IMR-90 (cell line): ENCODE measurements at places on chromosomes 1 and 21. TPM values are rescaled to one million over a fixed set of nuclear protein-coding genes. Genes with fewer than 3 reads are reported as not detected.

GRCh38 chr1:164569241-164569640, 10.3 kb downstream of the PBX1 start:
- DNase-seq, result no peak

DNA sequence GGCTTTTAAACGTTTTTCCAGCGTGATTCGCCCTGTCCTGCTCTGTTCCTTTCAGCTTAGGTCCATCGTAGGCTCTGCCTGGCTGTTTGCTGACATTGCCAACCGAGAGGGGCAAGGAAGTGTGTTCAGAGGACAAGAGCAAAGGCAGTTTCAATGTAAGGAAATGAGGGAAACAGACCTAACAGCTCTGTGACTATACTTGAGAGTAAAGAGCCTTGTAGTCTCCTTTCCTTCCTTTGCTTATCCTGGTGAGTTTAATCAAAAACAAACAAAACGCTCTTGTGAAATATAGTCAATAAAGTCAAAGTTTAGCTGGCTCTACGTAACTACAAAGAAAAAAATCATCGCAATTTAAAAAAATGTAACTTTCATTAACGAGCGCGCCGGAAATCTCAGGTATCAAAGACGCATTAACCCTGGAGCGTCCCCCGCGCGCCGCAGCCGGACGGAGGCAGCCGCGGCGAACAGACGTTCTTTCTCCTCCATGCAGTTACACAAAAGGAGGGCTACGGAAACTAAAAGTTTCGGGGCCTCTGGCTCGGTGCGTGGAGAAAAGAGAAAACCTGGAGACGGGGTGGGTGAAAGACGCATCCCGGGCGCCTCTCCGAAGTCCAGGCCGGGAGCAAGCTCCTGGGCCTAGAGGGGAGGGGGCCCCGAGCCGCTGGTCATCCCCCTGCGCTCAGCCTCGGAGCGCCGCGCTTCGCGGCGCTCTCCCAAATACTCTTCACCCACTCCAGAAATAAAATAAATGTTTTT, 617 bp upstream of the ADGRL2 start:
- DNase-seq, result peak; percentile 66

DNA sequence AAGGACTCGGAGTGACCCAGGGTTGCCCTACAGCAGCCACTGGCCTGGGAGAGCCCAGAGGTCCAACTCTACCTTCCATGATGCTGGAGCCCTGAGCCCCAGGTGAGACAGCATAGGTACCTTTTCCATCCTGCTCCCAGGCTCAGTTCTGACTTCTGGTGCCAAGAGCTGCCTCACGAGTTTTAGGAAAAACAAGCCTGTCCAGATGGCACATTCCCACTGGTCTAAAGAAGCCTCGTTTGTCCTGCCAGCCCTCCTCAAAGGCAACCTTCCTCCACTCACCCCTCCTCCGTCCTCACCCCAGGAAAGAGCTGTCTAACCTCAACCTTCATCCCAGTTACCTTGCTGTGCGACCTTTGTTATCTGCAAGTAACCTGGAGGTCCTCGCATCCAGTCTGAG, 53.5 kb upstream of the PRELP start:
- no peak for DNase-seq

GRCh38 chr1:205228093-205228521, 361 bp downstream of the TMCC2 start:
- DNase-seq, result no peak

Gene SPRR4
- polyA plus RNA-seq, result not detected in 2 replicates

- DNase-seq, result no peak
These were observed 5.2 kb upstream of the FNDC10 start for GRCh38 chr1:1605034-1605591.

Gene CACNA1S
- polyA plus RNA-seq, result not detected in 2 replicates

- DNase-seq, result peak; percentile 7
These were observed 365.6 kb upstream of the ADGRL2 start for GRCh38 chr1:81435175-81435574.

Gene FAM110D
- polyA plus RNA-seq, result not detected in 2 replicates

GRCh38 chr21:36889401-36889800, 77.1 kb downstream of the HLCS start:
- DNase-seq, result no peak

- DNase-seq, result no peak
These were observed 2.0 kb downstream of the SDF4 start for GRCh38 chr1:1229770-1230169.

- no peak for DNase-seq
These were observed 125.1 kb downstream of the NFIA start for GRCh38 chr1:61207416-61207815.

Gene PADI2
- not detected in 2 replicates for polyA plus RNA-seq

DNA sequence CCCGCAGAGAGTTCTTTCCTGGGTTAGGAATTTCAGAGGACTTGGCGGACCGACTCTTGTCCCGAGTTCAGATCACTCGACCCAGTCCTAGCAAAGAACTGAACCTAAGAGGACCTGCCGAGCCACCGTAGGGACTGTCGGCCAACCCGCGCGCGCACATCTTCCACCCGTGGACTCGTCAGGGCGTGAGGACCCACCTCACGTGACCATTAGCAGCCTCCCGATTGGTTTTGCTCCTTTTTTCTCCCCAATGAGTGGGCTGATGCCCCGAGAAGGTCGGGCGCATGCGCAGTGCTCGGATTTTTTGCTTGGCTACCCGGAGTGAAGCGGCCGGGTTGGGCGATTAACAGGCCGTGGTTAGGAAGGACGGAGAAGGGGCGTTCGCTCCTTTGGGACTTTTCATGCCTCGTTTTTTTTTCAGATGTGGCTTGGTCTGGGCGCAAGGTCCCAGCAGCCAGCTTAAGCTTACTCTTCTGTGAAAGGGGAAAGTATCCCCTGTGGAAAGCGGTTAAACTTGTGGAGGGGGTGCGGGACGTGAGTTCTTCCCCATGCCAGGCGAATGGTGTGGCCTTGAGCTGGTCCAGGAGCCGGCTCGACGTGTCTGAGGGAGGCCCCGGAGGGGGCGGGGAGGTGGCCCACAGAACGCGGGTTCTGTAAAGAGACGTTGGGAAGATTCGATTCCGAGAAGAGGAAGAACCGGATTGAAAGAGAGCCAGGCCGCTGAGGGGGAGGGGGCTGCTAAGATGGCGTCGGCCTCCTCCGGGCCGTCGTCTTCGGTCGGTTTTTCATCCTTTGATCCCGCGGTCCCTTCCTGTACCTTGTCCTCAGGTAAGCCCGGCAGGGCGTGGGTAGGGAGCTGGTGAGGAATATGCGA, at the start of gene PIP5K1A:
PIP5K1A (plus strand) TSS at position 299 of the 874 bp plus-strand sequence; CDS start at position 744, 445 bp downstream.
- DNase-seq, result peak; percentile 97

- peak; percentile 97 for DNase-seq
These were observed 37.2 kb downstream of the ALG14 start for GRCh38 chr1:95035536-95035935.

Gene CELA3B
- not detected in 2 replicates for polyA plus RNA-seq

GRCh38 chr1:111729946-111730681, 9.1 kb downstream of the INKA2 start:
- no peak for DNase-seq

DNA sequence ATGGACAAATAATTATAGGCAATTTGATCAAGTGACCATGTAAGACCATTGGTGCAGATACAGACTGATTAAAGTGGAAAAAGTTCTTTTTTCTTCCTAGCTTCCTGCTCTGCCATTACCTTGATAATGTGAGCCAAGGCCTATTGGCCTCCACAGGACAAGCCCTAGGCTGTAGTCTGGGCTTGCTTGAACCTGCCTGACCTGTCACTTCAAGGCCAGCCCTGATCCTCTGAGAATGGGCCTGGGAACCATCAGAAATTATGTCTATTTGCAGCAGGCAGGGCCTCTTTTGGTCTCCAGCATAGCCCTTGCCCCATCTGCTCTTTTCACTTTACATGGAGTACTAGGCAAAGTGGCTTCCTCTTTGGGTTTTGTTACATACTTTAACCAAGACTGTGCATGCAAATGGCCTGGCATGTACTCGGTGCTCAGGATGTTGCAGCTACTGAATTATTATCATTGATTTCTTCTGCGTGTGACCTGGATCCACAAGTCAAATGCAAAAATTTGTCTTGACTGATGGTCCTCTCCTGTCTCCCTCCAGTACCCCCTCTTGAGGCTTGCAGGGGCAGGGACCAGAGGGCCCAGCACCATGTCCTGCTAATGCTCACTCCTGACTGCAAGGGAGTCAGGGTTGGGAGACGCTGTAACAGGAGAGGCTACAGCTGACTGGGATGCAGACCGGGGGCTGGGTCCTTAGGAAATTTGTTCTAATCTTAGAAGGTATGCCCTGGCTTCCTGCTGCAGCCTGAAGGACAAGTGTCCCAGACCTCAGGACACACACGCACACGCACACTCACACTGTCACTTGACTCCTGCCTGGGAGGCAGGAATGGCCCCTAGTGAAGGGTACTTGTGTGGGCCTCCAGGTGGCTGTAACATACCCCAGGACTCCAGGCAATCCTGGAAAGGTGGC, 39.4 kb downstream of the RCSD1 start:
- DNase-seq, result no peak

Gene SLC30A10
- polyA plus RNA-seq, result not detected in 2 replicates

- peak; percentile 100 for DNase-seq
These were observed 150.1 kb downstream of the CDC7 start for GRCh38 chr1:91650764-91651163.

DNA sequence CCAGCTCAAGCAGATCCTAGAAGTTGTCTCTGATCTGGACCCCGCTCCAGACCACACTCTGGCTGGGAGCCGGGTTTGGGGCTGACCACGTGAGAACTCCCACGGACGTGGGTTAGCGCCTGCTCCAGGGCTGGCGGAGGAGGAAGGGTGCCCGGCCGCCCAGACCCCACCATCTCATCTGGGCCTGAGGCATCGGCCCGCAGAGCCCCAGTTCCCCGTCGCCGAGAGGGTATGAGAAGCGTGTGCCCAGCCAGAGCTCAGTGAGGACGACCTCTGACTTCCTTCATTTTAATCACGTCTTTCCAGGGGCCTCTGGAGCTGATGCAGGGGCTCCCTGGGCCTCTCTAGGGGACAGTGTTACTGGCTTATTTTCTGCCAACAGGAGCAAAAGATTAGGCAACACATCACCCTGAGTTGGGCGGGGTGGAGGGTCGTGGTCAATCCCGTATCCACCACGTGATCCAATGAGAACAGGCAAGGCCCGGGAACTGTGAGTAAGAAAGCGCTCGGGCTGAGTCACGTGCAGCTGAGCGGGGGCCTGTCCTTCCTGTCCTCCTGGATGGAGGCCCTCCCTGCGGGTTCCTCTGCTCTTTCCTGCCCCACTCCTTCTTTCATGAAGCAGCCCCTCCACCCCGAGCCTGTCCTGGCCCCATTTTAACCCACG, 81.1 kb downstream of the SIK1 start:
- DNase-seq, result peak; percentile 85

- peak; percentile 59 for DNase-seq
These were observed 33.6 kb downstream of the NUAK2 start for GRCh38 chr1:205287767-205288559.

GRCh38 chr1:39048745-39049370, 22.7 kb downstream of the NDUFS5 start:
- DNase-seq, result no peak

GRCh38 chr1:229013981-229014380, 256.9 kb upstream of the RAB4A start:
- DNase-seq, result no peak

DNA sequence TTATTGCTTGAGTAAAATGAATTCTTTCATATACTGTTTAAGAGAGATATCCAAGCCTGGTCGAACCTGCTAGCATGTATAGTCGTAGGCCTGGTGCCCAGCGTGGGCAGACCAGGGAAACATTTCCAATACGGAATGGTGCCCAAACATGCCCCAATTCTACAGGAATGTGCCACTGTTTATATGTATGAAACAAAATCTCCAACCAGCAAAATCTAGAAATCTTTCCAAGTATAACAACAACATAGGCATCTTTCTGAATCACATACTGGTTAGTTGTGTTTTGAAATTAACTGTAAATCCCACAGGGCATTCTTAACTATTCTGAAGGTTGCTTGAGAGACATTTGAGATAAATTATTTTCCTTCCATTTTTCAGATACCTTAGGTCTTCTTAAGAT, 17.0 kb upstream of the ABCD3 start:
- DNase-seq, result no peak

GRCh38 chr1:197859024-197859423, 43.4 kb upstream of the C1orf53 start:
- no peak for DNase-seq

Gene TACSTD2
- not detected in 2 replicates for polyA plus RNA-seq

DNA sequence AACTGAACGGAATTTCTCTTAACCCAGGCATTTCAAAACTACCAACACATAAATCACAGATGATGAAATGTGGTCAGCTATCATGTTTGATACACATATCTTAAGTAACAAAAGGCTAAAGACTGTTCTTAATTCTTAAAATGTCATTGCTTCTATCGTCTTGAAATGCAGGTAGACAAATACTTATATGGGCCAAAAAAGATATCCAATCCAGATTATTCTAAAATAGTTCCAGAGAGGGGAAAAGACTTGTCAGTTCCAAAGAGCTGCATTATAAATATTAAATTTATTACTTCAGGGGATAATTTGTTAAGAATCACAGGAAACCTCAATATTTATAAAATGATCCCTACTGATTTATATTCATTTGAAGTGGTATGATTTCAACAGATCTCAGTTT, 259.4 kb downstream of the FAF1 start:
- DNase-seq, result no peak
